ENCODE measurements at places on chromosomes 11 and 22.

GRCh38 chr11:3981084-3981633 lies 113.4 kb upstream of the RRM1 start:
- DNase-seq: no peak

- no peak for DNase-seq
Observed at GRCh38 chr11:43930868-43931716, 11.3 kb upstream of the C11orf96 start.

DNA sequence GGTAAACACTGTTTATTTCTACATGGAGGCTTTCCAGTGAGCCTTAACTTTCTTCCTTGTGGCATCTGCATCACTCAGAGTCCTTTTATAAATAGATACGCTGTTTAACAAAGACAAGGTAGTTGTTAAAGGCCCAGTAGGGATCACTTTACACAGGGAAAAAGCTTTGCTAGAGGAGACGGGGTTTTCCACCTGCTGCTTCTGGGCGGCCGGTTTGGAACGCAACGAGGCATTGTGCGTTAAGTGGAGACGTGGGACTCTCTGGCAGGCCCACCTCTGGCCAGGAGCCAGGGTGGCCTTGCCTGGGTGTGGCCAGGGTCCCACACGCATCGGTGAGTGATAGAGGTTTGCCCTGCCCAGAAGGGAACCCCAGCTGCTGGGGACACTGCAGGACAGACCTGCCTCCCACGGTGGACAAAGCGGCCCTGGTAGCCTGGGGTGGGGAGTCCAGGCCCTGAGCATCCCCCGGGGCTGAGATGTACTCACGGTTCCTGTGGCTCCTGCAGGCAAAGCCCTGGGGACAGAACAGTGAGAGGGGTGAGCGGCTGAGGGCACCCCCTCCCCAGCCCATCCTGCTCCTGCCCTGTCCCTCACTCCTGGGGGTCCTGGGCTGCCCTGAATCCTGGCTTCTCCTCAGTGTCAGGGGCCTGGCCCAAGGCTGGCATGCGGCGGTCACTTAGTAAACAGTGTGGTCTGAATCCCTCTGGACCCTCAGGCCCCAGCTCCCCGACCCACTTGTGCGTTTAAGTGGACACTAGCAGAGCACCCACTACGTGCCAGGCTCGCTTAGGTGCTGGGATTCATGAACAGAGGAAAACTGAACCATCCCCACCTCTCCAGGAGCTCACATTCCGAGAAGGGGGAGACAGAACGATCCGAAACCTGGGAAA lies 4.2 kb downstream of the IL17REL start:
- no peak for DNase-seq

DNA sequence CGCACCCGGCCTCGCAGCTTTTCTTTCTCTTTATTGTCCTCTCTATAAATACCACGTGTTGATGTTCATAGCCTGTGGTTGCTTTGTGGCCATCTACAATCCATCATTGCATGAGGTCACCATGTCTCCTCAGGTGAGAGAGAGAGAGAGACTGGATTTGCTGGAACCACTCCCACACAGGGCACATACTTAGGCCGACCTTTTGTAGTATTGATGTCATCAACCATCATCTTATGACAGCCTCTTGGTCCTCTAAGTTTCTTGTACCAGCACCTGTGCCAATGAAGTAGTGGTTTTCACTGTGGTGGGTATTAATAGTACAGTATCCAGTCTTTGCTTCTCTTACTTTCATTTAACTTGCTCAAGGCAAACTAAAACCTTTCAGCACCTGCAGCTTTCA lies 22.8 kb upstream of the P2RY6 start:
- DNase-seq: no peak

DNA sequence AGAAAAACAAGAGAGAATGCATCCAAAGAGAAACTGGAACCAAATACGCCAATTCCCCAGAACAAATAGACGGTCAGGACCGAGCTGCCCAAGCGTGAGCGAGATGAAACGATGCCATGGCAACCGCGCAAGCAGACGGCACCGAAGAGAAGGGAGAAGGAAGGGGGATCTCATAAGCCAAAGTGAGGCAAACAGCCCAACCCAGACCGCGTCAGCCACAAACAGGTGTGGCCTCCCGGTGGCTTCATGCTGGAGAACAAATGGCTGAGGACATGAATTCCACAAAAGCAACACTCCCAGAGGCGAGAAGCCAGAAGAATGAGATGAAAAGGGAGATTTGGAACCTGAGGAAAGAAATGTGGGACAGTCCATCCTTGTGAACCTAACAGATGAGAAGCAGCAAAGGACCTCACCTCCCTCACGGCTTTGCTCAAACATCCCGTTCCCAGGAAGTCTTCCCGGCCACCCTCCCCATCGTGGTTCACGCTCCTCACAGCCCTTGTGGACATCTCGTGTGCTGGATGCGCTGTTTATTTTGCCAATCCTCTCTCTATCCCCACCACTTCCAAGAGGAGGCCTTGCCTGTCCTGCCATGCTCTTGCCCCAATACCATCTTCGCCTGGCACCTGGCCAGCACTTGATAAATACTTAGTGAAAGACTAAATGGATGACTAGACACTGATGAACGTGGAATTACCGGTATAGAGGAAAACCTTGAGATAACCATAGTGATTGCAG lies 89.1 kb upstream of the RTL6 start:
- DNase-seq: no peak

All from stimulated activated CD4-positive, alpha-beta T cell treated with anti-CD3 and anti-CD28 coated beads, Interleukin-1b, Interleukin-23, amount 100 ng/mL, for 24 hours (primary cell).